ENCODE measurements at places on chromosomes 2 and 18. TPM values are rescaled to one million over a fixed set of nuclear protein-coding genes. Genes with fewer than 3 reads are reported as not detected.

The RETREG2 gene
- 70.6 TPM for total RNA-seq

The HK2 gene
- 26.4 TPM for total RNA-seq

The SERPINB4 gene
- not detected for total RNA-seq

The DSEL gene
- 16.9 TPM for total RNA-seq

The ARHGAP15 gene
- 26.2 TPM for total RNA-seq

DNA sequence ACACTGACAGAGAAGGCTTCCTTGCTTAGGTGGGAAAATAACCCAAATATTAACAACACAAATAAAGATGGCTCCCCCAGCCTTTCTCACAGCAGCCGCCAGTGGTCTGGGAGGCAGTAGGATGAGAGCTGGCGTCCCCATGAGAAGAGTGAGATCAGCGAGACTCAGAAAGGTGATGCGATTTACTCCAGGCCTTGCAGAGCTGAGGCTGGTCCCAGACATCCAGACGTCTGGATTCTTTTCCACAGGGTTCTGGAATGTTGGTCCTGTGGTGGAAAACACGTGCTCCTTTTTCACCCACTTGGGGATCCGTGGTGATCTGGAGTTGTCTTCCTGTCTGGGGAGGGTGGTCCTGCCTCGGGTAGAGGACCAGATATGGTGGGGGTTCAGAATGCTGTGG is 190.6 kb downstream of the CTIF start:
- no peaks in the 10 kb centered on the region for H3K4me1 ChIP-seq
- no peak overlapping the region for H3K4me3 ChIP-seq
- no peak overlapping the region for H3K27ac ChIP-seq
- DNase-seq: no peak

DNA sequence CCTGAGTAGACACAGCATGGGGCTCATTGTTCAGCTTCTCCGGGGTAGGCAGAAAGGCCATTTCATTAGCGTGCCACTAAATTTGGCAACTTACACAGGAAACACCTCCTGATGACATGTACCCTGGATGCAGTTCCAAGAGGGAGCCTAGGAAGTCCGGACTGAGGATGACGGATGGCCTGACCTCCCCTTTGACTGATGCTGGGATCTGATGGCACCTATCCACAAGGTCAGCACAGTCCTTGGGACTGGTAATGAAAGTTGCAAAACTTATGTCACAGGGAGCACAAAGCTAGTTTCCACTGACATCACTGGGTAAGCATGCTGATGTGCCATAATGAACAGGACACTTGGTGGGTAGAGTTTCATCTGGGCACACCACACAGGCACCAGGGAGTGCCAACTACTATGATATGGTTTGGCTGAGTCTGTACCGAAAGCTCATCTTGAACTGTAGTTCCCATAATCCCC is 126.7 kb upstream of the ARL4C start:
- H3K27ac ChIP-seq: no peak overlapping the region
- DNase-seq: no peak
- no peak overlapping the region for H3K4me3 ChIP-seq
- H3K36me3 ChIP-seq: no peaks in the 10 kb centered on the region

DNA sequence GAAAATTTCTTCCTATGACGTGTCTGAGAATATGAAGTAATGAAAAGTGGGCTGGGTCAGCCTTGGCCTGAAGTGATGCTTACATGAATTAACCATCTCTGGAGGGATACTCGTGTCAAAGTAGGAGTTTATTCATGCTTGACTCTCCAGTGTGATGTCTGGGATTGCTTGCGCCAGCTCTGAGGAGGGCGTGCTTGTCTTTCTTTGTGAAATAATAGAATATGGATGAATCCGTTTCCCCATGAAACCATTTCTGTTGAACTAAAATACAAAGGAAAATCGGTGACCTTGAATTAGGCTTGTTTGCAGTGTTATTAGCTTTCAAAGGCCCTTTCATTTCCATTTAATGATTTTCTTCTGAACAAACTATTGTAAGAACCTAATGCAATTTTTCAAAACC is 77.9 kb downstream of the EML6 start:
- no peak overlapping the region for H3K4me3 ChIP-seq
- no peaks in the 10 kb centered on the region for H3K36me3 ChIP-seq
- H3K27ac ChIP-seq: no peak overlapping the region
- H3K27me3 ChIP-seq: no peaks in the 10 kb centered on the region
- no peak for DNase-seq
- H3K4me1 ChIP-seq: no peaks in the 10 kb centered on the region

- peak; percentile 28 for DNase-seq
- H3K27ac ChIP-seq: no peak overlapping the region
- H3K4me3 ChIP-seq: no peak overlapping the region
- H3K36me3 ChIP-seq: peaks cover 2% of the 10 kb centered on the region
Measured at GRCh38 chr18:12007063-12007462, 25.8 kb downstream of the IMPA2 start.

- no peaks in the 10 kb centered on the region for H3K36me3 ChIP-seq
- H3K4me1 ChIP-seq: no peaks in the 10 kb centered on the region
- H3K27me3 ChIP-seq: no peaks in the 10 kb centered on the region
- H3K27ac ChIP-seq: no peak overlapping the region
- DNase-seq: no peak
Measured at GRCh38 chr2:168427451-168427850, 28.6 kb upstream of the CERS6 start.

GRCh38 chr2:200353874-200354273 is 47.4 kb downstream of the SPATS2L start:
- no peak overlapping the region for H3K27ac ChIP-seq
- peaks cover 5% of the 10 kb centered on the region for H3K4me1 ChIP-seq
- DNase-seq: no peak
- no peaks in the 10 kb centered on the region for H3K36me3 ChIP-seq

DNA sequence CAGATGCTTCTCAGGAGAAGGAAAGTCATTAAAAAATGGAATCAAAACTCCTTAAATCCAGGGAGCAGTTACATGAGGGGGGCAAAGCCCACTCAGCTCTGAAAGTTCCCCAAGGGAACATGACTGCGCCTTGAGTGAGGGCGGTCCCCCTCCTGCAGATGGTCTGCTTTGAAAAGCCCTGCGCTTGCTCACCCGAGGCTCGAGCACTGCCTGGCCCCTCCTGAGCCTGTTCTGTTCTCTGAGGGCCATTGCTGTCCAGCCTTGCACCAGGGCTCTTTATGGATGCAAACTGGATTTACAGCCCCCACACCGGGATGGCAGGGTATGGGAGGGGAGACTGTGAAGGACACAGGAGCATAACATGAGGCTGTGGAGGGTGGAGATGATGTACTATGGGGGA is 37.8 kb upstream of the DNMT3A start:
- H3K4me1 ChIP-seq: no peaks in the 10 kb centered on the region
- no peaks in the 10 kb centered on the region for H3K36me3 ChIP-seq
- H3K27me3 ChIP-seq: no peaks in the 10 kb centered on the region
- DNase-seq: peak; percentile 62
- H3K4me3 ChIP-seq: no peak overlapping the region

DNA sequence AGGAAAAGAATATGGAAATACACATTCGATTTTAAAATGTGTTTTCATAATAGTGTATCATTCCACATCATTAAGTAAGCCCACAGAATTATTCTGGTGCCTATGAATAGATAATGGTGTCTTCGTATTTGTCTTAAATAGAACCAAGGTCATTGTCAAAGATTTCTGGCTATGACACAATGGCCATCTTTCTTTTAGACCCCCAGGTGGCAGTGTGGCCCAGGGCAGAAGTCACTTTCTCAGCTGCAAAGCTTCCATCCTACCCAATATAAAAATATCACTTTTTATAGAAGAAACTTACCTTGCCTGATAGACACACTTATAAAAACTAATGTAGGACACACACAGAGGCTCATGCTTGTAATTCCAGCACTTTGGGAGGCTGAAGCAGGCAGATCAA is 57.5 kb downstream of the ZRANB3 start:
- H3K4me3 ChIP-seq: no peak overlapping the region
- no peak for DNase-seq
- no peaks in the 10 kb centered on the region for H3K27me3 ChIP-seq
- H3K27ac ChIP-seq: no peak overlapping the region

DNA sequence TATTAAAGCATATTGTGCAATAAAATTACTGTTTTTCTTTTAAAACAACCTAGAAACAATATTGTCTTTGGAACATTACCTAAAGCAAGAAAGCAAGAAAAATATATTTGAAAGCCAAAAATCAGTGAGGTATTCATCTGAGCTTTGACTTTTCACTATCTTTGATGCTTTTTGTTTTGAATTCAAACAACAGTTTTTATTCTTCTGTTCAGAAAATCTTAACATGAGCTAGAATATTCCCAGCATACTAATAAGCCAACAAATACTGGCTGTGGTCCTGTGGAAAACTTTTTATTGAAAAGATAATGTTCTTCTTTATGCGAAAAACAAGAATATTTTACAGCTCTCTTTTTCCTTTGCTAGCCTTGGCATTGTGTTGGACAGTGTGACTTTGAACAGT is 19.8 kb downstream of the FAM171B start:
- no peaks in the 10 kb centered on the region for H3K36me3 ChIP-seq
- no peaks in the 10 kb centered on the region for H3K27me3 ChIP-seq
- no peak for DNase-seq
- H3K27ac ChIP-seq: no peak overlapping the region

DNA sequence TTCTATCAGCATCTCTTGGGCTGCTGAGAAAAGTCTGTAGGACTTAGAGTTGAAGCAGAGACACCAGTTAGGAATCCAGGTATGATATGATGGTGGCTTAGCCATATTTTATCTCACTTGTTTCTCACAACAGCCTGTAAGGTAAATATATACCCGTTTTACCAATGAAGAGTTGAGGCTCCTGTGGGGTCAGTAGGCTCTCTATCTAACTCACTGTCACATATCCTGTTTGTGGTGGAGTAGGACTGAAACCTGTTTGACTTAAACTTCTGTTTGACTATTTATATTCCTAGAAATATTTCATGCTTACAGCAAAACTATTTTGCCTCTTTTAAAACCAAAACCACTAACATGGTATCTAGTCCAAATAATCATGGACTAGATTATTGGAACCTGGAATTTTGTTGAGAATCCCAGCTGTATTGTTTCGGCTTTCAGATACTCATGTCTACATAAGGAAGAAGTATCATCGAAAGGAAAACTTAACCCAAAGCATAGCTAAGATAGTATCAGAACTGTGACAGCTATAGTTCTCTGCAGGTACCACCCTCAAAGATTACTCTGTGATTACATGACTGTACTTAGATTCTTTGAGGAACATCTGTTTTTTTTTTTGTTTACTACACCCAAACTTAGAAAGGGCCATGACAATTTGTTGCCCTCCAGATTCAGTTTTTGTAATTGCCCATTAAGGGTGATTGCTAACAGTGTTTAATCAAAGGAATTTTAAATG is 216.1 kb upstream of the THUMPD2 start:
- H3K27ac ChIP-seq: no peak overlapping the region
- H3K4me1 ChIP-seq: no peaks in the 10 kb centered on the region
- H3K4me3 ChIP-seq: no peak overlapping the region
- no peaks in the 10 kb centered on the region for H3K27me3 ChIP-seq
- H3K36me3 ChIP-seq: no peaks in the 10 kb centered on the region
- DNase-seq: no peak

DNA sequence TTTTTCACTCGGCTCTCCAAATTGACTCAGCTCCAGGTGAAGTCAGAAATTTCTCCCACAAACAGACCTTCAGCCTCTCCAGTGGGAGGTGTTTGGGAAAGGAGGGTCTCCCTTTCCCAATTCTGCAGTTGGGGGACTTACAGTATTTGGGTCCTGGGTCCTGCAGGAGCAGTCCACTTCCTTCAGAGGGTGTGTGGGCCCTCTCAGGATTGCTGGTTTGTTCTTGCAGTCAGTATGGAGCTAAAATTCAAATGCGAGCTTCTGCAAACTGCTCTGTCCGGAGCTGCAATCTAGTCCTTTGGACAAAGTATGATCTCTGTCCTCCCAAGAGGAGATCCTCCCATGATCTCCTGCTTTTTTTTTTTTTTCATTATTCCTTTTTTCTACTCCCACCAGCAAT is 87.9 kb upstream of the MSTN start:
- no peak overlapping the region for H3K4me3 ChIP-seq
- no peaks in the 10 kb centered on the region for H3K36me3 ChIP-seq
- no peaks in the 10 kb centered on the region for H3K27me3 ChIP-seq
- no peak for DNase-seq

DNA sequence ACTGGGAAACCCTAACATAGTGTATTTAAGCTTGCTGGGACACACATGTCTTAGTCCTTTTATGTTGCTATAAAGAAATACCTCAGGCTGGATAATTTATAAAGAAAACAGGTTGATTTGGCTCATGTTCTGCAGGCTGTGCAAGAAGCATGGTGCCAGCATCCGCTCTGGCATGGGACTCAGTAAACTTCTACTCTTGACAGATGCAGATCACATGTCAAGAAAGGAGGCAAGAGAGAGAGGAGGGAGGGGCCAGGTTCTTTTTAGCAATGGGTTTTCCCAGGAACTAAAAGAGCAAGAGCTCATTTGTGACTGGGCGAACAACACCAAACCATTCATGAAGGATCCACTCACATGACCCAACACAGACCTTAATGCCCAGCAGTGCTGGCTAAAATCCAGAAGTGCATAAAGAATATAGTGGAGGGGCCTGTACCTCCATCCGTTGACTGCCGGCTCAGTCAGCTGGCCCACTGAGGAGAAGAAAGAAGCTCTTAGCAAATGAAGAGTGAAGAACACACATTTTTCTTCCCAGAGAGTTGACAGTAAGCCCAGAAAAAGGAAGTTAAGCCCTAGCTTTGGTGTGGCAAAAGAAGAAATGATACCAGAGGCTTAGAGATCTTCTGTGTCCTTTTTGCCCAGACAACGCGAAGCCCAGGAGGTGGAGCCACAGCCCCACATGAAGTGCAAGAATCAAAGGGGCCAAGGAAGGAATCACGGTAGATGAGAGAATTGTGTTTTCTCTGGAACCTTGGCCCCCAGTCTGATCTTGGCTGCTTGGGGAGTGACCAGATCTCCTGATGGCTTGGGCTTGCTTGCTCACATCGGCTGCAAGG is 183.5 kb upstream of the FAM98A start:
- no peaks in the 10 kb centered on the region for H3K4me1 ChIP-seq
- no peaks in the 10 kb centered on the region for H3K36me3 ChIP-seq
- H3K4me3 ChIP-seq: no peak overlapping the region
- H3K27ac ChIP-seq: no peak overlapping the region

DNA sequence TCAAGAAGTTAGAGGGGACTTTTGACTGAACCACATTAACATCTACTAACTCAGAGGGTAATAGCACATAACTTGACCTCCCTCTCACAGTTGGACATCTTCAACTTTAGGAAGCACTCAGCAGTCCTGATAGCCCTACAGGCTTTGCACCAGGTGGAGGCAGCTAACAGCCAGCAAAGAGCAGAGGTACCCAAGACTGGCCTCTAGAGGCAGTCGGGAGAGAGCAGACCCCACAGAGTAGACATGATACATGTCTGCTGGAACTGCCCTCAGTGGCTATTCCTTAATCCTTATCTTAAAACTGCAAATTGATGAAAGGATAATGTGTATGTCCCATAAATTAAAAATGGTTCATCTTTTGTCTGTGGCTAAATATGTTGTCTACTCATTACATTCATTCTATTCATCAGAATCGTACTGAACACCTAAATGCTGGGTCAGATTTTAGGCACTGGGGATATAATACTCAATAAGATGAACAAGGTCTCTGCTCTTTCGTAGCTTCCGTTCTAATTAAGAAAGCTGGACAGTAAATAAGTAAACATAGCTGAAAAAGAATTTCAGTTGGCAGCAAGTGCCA is 49.8 kb downstream of the CAB39 start:
- peaks cover 5% of the 10 kb centered on the region for H3K36me3 ChIP-seq
- H3K27ac ChIP-seq: no peak overlapping the region
- peaks cover 4% of the 10 kb centered on the region for H3K4me1 ChIP-seq
- DNase-seq: no peak
- H3K27me3 ChIP-seq: no peaks in the 10 kb centered on the region
